ENCODE measurements at places on chromosomes 4 and X. TPM values are rescaled to one million over a fixed set of nuclear protein-coding genes. Genes with fewer than 3 reads are reported as not detected.

DNA sequence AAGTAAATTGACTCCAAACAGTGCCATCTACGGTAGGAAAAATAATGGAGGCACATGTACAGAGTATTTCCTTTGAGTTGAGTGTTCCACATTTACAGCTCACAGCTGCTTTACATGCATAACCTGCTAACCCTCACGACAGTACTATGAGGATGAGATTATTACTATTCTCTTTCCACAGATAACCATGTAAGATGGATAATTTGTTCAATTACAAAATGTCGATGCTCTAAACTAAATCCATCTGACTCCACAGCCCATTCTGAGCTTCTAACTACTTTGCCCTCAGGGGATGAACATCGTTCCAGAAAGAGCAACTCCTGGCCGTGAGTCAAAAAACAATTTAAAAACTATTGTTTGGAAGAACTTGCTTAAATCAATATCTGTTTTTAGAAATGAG is 330.4 kb upstream of the NWD2 start:
- no peak for DNase-seq

DNA sequence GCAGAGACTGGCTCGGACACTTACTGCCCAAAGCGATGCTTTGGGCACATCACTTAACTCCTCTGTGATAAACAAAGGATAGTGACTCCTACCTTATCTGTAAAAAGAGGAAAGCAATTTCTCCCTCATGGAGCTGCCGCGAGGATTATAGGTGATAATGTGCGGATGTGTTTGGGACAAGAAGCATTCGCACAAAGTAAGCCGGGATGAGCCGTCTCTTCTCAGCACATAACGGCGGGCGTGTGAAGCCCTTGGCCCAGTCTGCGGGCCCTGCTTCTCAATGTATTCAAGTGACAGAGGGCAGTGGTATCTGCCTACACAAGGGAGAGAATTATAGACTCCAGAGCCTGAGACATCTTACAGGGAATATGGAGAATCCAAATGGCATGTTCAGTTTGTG is 550.3 kb upstream of the CPEB2 start:
- DNase-seq = no peak

- no peak for DNase-seq
Observed at GRCh38 chr4:24988776-24989175, 42.0 kb downstream of the LGI2 start.

GRCh38 chr4:11783588-11783987 is 354.9 kb upstream of the HS3ST1 start:
- DNase-seq = no peak

DNA sequence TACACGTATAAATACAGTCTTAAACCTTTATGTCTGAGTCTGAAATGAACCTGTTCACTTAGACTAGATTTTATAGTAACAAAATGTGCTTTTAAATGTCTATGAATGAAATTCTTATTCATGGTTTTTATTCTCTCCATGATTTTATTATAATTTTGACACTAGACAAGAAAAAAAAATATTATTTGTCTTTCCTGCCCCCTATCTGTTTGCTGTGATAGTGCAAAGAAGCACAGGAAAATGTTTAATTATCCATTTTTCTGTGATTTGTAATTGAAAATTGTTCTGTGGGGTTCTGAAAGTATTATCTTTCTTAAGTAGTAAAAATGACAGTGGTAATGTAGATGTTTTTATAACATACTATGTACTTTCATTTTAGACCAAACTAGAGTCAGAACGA is 52.0 kb downstream of the INTS6L start:
- DNase-seq = no peak

DNA sequence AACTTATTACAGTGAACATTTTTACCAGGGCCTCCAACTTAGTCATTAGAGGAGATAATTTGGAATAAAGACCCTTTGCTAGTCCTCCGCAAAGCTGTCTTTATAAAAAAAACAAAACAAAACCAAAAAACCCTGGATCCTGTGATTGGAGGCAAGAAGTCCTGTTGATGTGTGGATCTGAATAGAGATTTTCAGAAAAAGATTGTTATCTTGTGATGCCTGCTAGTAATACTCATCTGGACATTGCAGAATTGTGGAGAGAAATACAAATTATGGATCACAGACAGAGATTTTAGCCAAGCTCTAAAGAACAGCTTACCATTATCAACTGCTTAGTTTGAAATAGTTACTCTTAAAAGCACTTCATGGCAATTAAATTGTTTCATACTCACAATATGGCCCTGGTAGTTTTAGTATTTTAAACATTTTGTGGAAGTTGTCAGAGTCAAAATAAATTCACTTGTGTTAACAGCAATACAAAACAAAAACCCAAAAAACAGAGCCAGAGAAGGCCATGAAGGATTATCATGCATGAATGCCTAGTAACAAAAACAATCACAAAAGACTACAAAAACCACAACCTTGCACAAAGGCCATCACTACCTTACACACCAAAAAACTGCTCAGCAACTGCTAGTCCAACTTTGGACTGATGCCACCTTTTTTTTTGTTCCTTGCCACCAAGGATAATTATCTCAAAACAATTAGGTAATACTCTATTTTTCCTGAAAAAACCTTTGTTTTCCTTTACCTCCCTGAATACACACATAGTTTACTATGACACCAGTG is 514.5 kb upstream of the SLIT2 start:
- no peak for DNase-seq

- no peak for DNase-seq
Observed at GRCh38 chrX:16171039-16171438, 3.8 kb downstream of the MAGEB17 start.

The COL25A1 gene
- total RNA-seq = 2.0 TPM

The DKC1 gene
- 34.1 TPM for total RNA-seq
